ENCODE measurements at places on chromosomes 5 and 9. TPM values are rescaled to one million over a fixed set of nuclear protein-coding genes. Genes with fewer than 3 reads are reported as not detected.

- no peak for DNase-seq
Measured at GRCh38 chr5:139872851-139873794, 77.5 kb downstream of the PSD2 start.

GRCh38 chr5:95241635-95242034 lies 43.3 kb downstream of the MCTP1 start:
- DNase-seq = no peak

DNA sequence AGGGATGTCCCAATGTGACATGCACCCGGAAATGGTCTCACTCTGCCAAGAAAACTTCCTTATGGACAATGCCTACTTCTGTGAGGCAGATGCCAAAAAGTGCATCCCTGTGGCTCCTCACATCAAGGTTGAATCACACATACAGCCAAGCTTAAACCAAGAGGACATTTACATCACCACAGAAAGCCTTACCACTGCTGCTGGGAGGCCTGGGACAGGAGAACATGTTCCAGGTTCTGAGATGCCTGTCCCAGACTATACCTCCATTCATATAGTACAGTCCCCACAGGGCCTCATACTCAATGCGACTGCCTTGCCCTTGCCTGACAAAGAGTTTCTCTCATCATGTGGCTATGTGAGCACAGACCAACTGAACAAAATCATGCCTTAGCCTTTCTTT lies 37.6 kb upstream of the CCDC152 start:
- no peak for DNase-seq

DNA sequence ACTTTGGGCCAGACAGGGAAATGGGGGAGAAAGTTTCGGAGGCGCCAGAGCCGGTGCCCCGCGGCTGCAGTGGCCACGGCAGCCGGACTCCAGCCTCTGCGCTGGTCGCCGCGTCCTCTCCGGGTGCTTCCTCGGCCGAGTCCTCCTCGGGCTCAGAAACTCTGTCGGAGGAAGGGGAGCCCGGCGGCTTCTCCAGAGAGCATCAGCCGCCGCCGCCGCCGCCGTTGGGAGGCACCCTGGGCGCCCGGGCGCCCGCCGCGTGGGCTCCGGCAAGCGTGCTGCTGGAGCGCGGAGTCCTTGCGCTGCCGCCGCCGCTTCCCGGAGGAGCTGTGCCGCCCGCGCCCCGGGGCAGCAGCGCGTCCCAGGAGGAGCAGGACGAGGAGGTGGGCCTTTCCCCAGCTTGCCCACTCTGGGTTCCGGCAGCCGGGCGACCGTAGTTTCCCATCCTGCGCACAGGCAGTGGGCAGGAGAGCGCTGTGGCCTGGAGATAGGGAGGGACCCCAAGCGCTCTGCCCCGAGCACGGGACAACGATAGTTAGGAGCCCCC lies 516 bp downstream of the MAST4 start:
- no peak for DNase-seq

DNA sequence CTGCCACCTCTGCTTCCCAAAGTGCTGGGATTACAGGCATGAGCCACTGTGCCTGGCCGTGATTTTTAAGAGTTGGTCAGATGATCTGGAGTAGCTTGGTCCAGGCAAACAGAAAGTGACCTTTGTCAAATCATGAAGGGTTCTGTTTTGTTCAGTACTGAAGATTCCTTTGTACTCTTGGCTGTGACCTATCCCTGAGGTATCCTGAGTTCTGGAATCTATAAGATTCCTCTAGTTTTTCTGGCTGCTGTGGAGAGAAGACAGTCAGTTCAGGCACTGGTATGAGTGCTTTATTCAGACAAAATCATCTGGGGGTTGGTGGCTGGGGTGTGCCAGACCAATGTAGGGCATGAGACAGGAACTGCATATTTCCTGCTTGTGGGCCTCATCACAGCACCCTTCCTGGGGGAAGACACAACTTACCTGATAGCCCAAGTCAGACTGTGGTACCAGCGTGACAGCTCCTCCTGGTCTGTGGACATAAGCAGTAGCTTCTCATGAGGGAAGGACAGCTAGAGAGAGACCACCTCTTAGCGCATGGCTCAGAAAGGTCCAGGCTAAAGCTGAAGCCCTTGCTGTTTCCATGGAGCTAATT lies 3.1 kb downstream of the ARHGEF39 start:
- no peak for DNase-seq

The SPATA31D4 gene
- not detected for total RNA-seq

- DNase-seq = no peak
Measured at GRCh38 chr9:91842358-91843049, 107.5 kb downstream of the ROR2 start.

The KCNN2 gene
- 0.49 TPM for total RNA-seq

The FOXD4L5 gene
- 0.24 TPM for total RNA-seq

The OR13J1 gene
- total RNA-seq = not detected

DNA sequence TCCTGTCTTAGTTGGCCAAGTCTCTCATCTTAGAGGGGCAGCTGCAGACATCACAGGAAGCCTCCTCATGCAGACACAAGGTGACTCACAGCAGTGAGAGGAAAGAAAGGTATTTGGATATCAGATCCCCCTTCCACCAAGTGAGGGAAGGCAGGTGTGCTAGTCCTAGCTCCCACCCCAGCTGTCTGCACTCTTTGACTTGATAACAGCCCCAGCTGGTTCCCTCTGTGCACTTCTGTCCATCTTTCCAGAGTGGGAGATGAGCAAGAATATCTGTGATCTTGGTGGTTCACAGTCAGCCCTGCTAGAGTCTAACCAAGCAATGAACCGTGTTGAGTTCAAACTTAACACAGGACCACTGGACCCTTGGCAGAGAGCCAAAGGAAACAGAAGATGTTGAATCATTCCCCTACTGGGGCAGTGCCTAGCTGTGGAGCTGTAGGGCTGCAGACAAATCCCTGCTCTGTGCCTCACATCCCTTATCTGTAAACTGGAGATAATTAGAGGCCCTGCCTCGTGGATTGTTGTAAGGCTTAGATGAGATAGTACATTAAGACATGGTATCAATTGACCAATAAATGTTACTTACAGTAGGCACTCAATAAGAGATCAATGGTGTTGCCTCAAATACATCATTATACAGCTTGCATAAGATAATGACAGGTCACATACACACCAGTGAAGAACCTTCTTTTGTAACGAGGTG lies 39.1 kb downstream of the SH3RF2 start:
- no peak for DNase-seq

The GFPT2 gene
- total RNA-seq = 1.5 TPM

DNA sequence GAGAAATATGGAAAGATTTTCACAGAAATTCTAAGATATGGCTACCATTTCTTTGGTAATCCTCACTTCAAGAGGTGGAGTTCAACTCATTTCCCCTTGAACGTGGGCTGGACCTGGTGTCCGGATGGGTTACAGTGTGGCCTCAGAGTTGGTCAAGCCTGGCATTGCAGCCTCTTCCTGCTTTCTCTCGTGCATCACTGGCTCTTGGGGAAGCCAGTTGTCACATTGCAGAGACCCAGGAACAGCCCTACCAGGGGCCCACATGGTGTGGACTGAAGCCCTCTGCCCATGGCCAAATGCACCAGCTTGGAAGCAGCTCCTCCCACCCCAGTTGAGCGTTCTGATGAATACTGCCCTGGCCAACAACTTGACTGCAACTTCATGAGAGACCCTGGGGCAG lies 47.7 kb upstream of the FCN1 start:
- no peak for DNase-seq

- DNase-seq = no peak
Measured at GRCh38 chr5:106127985-106128384, 1542.8 kb downstream of the EFNA5 start.

The CDH10 gene
- total RNA-seq = 0.15 TPM

The OBP2B gene
- total RNA-seq = not detected

DNA sequence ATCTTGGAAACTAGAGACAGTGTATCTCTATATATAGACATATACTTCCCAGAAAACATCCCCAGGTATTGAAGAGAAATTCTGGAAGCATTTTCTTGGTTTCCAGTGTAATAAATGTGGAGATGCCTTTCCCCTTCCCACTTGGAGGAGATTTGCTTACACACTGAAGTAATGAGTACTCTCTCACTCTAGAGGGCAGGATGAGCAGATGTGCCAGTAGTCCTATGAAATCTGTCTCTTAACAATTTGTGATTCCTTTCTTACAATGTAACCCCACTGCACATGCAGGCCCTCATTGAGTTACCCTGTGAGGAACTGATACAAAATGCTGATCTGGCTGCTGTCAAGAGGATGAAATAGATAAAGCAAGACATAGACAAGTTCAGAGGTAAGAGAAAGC lies 567.2 kb downstream of the SLCO4C1 start:
- DNase-seq = no peak

- DNase-seq = no peak
Measured at GRCh38 chr9:111840442-111840841, 45.7 kb upstream of the SHOC1 start.

GRCh38 chr5:3564827-3565518 lies 30.7 kb upstream of the IRX1 start:
- DNase-seq = no peak

GRCh38 chr5:76838481-76839261 lies 11.1 kb upstream of the S100Z start:
- no peak for DNase-seq

- no peak for DNase-seq
Measured at GRCh38 chr9:107492381-107492970, 2.9 kb upstream of the KLF4 start.

- DNase-seq = no peak
Measured at GRCh38 chr9:86788456-86788855, 158.8 kb downstream of the GAS1 start.

DNA sequence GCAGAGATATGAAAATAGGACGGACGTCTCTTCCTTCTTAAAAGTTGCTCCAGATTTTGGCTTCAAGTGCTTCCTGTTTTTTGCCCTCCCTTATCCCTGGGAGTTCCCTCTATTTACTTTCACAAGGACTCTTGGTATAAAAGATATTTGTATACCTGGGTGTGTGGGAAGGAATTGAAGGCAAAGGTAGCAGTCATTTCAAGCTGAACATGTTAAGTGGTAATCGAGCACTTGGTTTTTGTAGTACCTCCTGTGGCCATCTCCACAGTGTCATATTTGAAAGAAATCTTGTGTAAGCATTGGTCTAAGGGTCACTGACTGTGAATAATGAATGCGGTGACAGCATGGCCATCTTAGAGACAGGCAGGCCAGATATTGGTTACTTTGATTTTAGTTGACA lies 593.6 kb downstream of the MTRR start:
- no peak for DNase-seq

- DNase-seq = peak; percentile 11
Measured at GRCh38 chr9:90309809-90310520, 332.7 kb downstream of the DIRAS2 start.

DNA sequence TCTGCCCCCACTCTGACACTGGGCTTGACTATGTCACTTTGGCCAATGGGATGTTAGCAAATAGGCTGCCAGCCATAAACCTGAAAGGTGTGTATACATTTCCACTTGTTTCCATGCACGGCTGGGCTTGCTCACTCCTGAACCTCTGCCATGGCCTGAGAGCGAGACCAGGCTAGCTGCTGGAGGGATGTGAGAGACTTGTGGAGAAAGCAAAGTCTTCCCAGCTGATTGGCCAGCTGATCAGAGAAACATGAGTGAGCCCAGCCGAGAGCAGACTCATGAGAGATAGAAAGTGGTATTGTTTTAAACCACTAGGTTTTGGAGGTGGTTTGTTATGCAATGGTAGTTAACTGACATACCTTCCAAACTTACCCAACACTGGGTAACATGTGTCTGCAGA lies 13.9 kb downstream of the FAM193B start:
- no peak for DNase-seq

The EQTN gene
- 1.5 TPM for total RNA-seq

DNA sequence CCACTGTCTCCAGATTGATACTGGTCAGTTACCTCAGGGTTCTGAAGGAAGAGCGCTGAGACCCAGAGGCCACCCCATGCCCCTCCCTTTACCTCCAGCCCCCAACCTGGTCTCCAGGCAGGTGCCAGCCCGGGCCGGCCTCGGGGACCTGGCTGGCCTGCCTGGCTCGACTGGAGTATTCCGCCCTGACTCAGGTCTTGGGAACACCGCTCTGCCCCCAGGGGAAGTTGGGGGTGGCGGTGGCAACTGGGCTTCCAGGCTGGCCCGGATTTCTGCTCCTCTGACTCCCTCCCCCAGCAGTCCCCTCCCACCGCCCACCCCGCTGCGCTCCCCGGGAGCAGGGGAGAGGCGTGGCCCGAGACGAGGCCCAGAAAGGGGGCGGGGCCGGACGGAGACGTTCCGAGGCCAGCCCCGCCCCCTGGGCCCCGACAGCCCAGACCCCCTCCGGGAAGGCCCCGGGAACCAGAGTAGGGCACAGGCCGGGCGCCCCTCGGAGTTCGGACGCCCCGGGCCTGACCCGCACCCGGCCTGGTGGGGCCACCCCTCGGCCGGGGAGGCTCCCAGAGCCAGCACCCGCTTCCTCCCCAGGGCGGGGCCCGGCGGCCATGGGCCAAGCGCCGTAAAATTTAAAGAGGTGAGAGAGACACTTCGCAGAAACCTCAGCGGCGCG lies 82.5 kb upstream of the ZBTB43 start:
- DNase-seq = peak; percentile 73

- DNase-seq = no peak
Measured at GRCh38 chr9:103978396-103978795, 115.7 kb upstream of the SMC2 start.

DNA sequence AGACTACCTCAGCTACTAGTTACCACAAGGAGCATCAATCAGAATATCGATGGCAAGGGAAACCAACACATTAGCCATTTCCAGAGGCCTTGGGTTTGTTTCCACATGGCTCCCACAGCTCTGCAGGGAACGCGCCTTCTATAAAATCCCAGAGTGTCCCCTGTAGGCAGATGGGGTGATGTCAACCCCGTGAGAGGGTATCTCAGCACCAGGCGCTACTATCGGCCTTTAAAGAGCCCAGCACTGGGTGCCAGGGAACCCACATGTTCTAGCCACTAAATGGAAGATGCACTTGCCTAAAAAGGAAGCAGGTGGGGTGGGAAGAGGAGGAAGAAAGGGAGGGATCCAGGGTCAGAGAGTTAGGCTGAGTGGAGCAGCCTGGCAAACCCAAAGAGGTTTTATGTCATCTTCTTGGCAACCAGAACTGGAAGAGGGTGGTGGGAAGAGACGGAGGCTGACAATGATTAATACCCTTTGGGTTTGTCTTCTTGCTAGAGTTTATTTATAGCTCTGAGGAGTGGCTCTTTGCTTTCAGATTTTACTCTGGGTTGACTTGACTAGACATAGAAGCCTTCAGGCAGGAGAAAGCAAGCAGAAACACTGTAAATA lies 19.9 kb downstream of the MACROH2A1 start:
- no peak for DNase-seq

DNA sequence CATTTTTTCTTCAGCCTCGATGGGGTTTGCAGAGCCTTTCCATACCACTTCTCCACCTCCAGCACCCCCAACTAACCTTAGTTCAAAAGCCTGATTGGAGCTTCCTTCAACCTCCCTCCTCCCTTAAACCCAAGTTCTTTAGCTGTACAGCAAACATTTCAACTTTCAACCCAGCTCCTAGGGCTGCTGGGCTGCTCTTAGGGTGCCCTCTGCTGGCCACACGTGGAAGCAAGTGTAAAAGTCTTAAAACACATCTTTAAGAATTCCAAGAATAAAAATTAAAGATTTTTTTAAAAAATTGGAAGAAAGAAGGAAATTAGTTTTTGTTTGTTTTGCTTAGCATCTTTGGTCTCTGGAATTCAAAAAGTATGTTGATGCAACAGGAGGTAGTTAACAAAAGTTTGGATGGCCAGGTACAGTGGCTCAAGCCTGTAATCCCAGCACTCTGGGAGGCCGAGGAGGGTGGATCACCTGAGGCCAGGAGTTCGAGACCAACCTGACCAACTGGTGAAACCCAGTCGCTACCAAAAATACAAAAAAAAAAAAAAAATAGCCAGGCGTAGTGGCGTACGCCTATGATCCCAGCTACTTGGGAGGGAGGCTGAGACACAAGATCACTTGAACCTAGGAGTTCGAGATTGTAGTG lies 15.5 kb upstream of the HSD17B3 start:
- DNase-seq = peak; percentile 52
